Type B pancreatic cell (in vitro differentiated cells): ENCODE measurements at places on chromosomes 2 and 18. TPM values are rescaled to one million over a fixed set of nuclear protein-coding genes. Genes with fewer than 3 reads are reported as not detected.

Gene NXPH2
- 1.1 and 5.0 TPM in 2 replicates for total RNA-seq

- no peak overlapping the region for H3K4me3 ChIP-seq
- no peaks in the 10 kb centered on the region for H3K4me1 ChIP-seq
- no peak for DNase-seq
- no peaks in the 10 kb centered on the region for H3K27me3 ChIP-seq
- no peaks in the 10 kb centered on the region for H3K36me3 ChIP-seq
Measured at GRCh38 chr2:167212014-167212648, 323.9 kb downstream of the XIRP2 start.

DNA sequence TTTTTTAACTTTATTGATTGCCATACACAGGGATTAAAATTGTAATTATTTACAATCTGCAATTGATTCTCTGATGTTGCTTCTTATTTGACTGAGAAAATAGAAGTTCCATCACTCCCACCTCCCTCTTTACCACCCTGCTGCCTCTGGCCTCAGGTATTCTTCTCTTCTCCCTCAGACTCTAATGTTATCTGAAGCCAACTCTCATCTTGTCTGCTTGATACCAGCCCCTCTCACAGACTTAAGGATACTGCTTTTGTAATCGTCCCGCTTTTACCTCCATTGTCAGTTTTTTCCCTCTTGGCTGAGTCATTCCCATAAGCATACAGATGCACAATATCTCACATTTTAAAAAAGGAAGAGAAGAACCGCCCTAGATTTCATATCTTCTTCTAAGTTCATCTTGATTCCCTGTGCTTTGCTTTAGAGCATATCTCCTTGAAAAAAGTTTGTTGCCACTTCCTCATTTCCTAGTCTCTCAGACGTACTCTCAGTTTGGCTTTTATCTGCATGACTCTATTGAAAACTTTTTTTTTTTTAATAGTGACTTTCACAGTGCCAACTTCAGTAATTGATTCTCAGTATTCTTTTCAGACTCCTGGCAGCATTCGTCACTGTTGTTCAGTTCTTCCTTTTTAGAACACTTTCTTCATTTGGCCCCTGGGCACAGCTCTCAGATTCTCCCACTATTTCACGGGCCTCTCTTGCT, 31.1 kb downstream of the SPAG16 start:
- H3K27me3 ChIP-seq = no peaks in the 10 kb centered on the region
- H3K4me3 ChIP-seq = no peak overlapping the region
- H3K36me3 ChIP-seq = peaks cover 48% of the 10 kb centered on the region
- DNase-seq = no peak
- no peak overlapping the region for H3K27ac ChIP-seq

DNA sequence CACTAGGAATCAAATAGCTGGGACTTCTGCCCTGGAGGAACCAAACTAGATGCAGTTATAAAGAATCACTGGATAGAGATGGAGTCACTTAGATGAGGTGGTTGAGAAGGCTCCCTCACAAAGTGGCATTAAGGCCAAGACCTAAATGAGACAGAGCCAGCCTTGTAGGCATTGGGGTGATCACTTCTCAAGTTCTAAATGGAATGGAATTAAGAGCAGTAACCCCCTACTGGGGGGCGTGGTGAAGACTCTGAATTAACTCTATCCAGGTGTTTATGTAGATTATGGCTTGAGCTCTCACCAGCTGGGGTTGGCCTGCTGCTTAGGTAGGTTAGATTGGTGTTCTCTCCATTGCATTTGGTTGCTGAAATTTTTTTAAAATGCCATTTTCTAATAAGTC, 71.3 kb downstream of the TTC27 start:
- peaks cover 3% of the 10 kb centered on the region for H3K4me1 ChIP-seq
- H3K36me3 ChIP-seq = peaks cover 4% of the 10 kb centered on the region

GRCh38 chr2:71895320-71896161, 252.1 kb downstream of the CYP26B1 start:
- peaks cover 25% of the 10 kb centered on the region for H3K27me3 ChIP-seq
- no peak overlapping the region for H3K4me3 ChIP-seq
- peaks cover 19% of the 10 kb centered on the region for H3K4me1 ChIP-seq
- no peak overlapping the region for H3K27ac ChIP-seq

GRCh38 chr2:242038928-242039341, 169.4 kb downstream of the RTP5 start:
- H3K27ac ChIP-seq = no peak overlapping the region
- H3K27me3 ChIP-seq = peaks cover 30% of the 10 kb centered on the region
- H3K4me3 ChIP-seq = no peak overlapping the region

DNA sequence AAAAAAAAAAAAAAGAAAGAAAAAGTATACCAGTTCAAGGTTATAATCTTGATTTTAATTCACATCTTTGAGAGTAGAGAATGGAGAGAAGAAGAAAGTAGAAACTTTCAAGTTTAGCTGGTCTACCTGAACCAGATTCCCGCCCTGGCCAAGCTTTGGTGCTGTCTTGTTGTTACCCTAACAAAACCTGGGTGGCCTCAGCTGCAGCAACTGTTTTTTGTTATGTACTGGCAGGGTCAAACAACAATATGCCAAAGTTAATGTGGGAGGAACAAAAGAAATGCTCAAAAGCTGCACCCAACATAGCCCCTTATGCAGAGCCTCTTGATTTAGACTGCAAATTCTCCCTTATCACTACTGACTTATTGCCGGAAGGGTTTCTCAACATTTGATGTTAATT, 165.3 kb upstream of the TFPI start:
- H3K27ac ChIP-seq = no peak overlapping the region
- DNase-seq = no peak
- no peak overlapping the region for H3K4me3 ChIP-seq
- no peaks in the 10 kb centered on the region for H3K4me1 ChIP-seq
- no peaks in the 10 kb centered on the region for H3K27me3 ChIP-seq
